D721Med (cell line): ENCODE measurements at places on chromosomes 2 and 18.

GRCh38 chr2:172080641-172081220 lies 4.6 kb upstream of the DLX1 start:
- DNase-seq = no peak

DNA sequence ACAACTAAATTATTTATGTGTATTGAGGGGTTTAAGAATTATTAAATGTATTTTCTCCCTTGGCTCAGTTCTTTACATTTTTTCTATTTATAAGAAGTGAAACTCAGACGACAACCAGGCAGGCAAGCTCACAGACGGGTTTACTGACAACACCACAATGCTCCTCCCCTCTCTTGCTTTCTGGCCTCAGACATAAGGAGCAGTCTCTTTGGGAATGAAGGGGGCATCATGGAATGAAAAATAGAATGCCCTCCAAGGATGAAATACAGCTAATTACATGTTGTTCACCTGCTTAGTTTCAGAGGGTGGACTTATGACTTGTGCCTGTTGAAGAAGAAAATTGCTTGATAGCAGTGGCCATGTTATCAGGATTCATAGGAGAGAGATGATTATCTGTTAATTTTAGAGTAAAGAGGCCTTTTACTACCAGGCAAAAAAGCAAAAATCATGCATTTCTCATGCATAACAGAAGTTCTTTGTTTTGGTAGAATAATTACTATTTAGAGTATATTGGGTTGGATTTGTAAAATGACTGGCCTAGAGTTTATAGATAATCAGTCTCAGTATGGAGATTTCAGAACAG lies 172.1 kb upstream of the LRRTM1 start:
- no peak for DNase-seq

GRCh38 chr2:51812138-51812866 lies 780.4 kb upstream of the NRXN1 start:
- DNase-seq = no peak

GRCh38 chr2:203789618-203790017 lies 78.0 kb upstream of the CTLA4 start:
- no peak for DNase-seq

- no peak for DNase-seq
These were observed 10.9 kb downstream of the ROCK1 start for GRCh38 chr18:21100678-21101077.

DNA sequence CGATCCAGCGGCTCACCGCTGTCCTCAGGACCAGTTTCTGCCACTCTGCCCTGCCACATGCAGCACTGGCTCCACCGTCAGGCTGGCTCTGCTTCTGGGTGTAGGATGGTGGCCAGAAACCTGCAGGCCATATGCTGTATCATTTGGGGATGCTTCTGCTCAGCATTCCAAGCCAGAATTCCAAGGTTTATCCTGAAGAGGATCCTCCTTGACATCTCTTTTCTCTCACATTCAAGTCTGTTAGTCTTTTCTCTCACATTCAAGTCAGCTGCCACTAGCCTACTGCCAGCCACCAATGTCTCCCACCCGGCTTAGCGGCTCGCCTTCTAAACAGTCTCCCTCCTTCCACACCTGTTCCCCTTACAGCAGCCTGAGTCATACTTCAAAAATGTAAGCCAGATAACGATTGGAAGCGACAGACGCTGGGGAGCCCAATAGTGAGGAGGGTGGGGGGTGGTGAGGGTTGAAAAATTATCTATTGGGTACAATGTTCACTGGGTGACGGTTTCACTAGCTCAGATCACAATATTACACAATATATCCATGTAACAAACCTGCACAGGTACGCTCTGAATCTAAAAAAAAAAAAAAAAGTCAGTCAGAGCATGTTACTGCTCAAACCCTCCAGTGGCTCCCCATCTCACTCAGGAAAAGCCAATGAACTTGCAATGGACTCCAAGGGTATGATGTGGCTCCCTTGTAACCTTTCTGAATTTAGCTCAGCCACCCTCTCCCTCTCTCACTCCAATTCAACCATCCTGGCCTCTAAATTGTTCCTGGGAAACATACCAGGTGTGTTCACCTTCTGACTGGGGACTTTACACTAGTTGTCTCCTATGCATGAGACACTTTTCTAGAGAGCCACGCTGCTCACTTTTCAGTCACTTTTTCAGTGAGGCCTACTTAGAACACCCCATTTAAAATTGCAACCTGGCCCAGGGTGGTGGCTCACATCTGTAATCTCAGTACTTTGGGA lies 38.8 kb upstream of the SP3 start:
- no peak for DNase-seq
